ENCODE measurements at places on chromosomes 7 and 10. TPM values are rescaled to one million over a fixed set of nuclear protein-coding genes. Genes with fewer than 3 reads are reported as not detected.

The CTAGE8 gene
- total RNA-seq = 1.9 TPM

GRCh38 chr7:32068411-32069101 lies 1.7 kb downstream of the PDE1C start:
- no peak for DNase-seq

GRCh38 chr10:37439826-37440225 lies 314.4 kb downstream of the ANKRD30A start:
- DNase-seq = no peak

DNA sequence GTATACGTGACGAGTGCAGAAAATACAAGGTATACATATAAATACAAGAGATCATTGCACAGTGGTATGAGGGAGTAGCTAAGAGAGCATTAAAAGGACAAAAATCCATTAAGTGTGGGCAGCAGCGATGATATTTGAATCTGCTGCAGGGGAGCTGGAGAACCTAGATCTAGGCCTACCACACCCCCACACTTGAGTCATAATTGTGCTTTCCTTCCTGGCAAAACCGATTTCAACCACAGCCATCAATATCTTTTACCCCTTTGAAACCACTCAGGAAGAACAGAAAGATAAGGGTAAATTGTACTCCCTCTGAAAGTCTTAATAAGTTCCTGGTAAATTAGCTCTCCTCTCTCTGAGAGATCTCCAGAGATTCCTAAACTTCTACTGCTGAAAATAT lies 345.0 kb downstream of the SORCS1 start:
- DNase-seq = no peak

DNA sequence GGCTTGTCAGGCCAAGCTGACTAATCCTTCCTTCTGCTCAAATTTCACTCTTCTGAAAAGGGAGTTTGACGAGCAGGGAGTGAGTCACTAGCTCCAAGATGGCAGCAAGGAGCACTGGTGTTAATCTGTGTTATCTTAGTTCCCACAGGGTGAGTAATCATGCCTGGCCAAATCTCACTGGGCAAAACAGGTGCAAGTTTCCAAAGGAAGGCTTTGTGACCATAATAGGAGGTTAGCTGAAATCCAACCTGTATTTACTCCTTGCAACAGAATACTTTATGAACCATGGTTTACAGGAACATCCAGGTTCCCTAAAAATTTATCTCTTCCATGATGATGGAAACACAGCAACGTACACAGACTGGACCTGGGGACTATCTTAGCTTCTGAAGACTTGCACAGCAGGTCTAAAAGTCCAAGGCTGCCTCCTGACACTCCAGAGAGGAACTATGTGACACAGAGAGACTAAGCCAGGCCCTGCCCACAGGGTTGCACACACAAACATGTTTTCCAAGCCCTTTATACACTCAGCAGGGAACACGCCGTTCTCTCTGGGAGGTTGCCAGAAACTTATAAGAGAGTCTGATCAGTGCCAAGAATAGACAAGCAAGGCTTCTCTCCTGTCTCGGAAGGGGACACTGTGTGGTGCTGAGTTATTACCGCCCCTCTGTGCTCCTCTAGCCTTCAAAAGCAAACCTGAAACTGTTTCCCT lies 46.3 kb downstream of the PDK4 start:
- peak; percentile 96 for DNase-seq

The AKR1C8 gene
- total RNA-seq = 0.21 TPM

The ZEB1 gene
- 8.5 TPM for total RNA-seq

The IFIT1B gene
- not detected for total RNA-seq

The MNX1 gene
- 2.0 TPM for total RNA-seq

The PIK3CG gene
- total RNA-seq = 0.50 TPM

DNA sequence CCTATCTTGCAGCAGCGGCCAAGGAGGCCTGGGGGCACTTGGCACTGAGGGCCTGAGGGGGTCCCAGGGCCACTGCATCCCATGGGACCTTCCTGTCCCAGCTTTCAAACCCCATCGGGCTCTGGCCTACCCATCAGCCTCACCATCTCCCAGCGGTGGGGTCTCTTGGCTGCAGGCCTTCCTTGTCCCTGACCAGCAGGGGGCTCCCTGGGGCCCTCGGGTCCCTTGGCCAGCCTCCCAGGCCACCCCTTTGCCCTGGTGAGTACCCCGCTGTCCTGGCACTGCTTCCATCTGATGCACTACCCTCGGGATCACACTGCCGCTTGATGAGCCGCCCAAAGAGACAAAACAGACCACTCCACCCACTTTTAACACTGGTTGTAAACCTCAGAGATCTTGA lies 43.5 kb downstream of the YKT6 start:
- DNase-seq = no peak

The MYOF gene
- total RNA-seq = 141 TPM

The PRKAR2B gene
- total RNA-seq = 4.1 TPM

The SEMA3C gene
- total RNA-seq = 84.8 TPM

GRCh38 chr10:77661100-77661499 lies 23.5 kb upstream of the KCNMA1 start:
- DNase-seq = no peak

The ASZ1 gene
- total RNA-seq = not detected

- no peak for DNase-seq
Measured at GRCh38 chr7:88116235-88116795, 103.5 kb downstream of the SRI start.

DNA sequence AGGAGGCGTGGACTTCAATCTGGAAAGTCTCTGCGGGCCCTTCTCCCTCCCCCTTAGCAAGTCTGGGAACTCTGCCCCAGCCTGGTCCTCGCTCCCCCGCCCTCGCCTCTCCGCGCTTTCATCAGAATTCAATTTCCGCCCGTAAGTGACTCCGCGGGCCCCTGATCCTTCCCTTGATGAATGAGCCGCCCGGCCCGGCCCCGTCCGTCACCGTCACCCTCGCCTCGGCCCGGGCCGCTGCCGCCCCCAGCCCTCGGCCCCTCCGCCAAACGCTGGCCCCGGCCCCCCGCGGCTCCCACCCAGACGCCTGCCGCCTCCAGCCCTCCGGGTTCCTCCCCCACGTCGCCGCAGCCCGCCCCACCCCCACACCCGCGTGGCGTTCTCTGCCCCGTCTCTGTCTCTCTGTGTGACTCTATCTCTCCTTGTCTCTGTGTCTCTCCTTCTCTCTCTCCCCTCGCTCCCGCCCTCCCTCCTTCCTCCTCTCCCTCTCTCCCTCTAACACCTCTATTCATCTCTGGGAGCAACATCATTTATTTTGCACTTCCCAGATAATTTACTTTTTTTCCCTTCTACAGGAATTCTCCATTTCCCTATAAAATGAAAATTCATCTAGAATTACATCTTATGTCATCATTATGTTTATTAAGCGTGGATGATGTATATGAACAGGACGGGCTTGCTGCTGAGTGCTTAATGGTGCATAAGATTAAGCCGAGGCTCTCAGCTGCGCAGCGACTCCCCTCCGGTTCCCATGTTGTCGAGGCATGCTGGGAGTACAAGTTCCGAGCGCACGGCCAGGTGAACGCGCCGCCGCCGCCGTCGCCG lies 91.2 kb upstream of the PAX2 start:
- no peak for DNase-seq

DNA sequence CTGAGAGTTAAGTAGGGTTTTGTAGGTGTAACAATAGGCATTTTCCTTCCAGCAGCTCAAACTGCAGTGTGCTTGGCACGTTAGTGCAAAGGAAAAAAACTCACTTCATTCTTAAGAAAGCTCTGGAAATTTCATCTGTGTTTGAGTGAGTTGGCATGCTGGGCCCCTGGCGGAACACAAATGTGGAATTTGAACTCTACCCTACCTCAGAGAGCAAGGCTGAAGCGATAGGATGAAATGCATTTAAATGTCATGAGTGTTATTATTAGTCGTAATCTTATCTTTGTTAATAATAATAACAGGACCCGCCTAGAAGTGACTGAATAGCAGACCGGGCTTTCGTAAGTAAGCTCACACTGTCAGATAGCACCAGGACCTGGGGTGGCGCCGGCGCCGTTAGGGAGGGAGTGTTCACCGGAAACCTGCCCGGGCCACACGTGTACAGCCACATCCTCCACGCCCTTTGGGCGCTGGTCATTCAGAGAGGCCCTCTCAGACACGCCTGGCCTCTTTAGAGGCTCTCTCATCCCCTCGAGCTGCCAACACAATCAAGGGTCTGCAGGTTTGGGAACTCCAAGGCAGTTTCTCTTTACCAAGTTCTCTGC lies 63.5 kb downstream of the GRK5 start:
- no peak for DNase-seq

The SOSTDC1 gene
- total RNA-seq = not detected

The VCL gene
- 148 TPM for total RNA-seq

- DNase-seq = no peak
Measured at GRCh38 chr10:105691811-105692210, 1050.7 kb downstream of the SORCS3 start.

DNA sequence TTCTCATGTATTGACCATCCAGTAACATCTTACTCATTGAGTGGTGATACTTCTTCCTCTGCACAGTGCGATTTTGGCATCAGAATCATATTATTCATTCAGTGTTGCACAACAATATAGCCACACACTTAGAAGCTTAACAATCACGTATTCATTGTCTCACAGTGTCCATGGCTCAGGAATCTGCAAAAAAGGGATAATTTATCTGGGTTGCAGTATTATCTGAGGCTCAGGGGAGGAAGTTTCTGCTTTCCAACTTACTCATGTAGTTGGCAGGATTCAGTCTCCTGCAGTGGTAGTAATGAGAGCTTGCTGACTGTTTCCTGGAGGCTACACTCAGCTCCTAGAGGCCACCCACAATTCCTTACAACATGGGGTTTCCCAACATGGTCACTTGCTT lies 803.6 kb downstream of the SORCS1 start:
- no peak for DNase-seq

DNA sequence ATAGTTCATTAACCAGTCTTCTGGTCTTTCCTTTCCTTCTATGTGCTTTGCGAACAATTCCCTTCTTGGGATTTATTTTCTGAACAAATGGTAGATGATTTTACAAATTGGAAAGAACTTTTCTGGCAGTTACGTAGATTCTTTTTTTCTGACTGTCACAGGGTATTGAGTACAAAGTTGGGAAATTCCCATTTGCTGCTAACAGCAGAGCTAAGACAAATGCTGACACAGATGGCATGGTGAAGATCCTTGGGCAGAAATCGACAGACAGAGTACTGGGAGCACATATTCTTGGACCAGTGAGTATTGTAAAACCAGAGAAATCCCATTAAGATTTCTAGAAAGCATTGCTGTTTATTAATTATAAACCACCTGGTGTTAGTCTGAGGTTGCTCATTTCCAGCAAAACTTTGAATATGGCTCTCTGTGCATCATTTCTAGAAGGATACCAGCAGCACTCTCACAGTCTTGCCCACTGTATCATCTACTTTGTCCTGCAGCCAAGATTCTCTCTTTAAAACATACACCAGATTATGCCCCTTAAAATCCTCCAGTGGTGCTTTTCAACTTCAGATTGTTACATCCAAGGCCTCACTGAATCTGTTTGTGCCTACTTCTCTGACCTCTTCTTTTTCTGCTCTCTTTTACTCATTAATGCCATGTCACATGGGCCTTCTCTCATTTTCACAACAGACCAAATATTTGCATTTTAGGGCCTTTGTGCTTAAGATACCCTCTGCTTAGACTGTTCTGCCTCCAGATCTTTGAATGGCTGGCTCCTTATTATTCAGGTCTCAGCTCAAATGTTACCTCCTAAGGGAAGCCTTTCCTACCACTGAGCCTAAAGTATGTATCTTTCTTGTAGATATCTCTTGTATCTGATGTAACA lies 27.0 kb downstream of the DLD start:
- DNase-seq = no peak

- no peak for DNase-seq
Measured at GRCh38 chr7:101258243-101258731, 13.4 kb upstream of the FIS1 start.

The NXPH1 gene
- total RNA-seq = not detected

Data from kidney epithelial cell (primary cell).